HL-60 (cell line): ENCODE measurements at places on chromosomes 3 and 15.

GRCh38 chr15:42138411-42138810 lies 18.0 kb downstream of the PLA2G4F start:
- DNase-seq, result no peak

GRCh38 chr3:186544281-186544680 lies at the start of gene CRYGS:
CRYGS (minus strand) TSS chr3:186544380; CDS start chr3:186544326, 54 bp downstream.
- DNase-seq, result no peak

- no peak for DNase-seq
These were observed 1157.2 kb downstream of the ROBO1 start for GRCh38 chr3:78610462-78611125.

GRCh38 chr15:66707310-66708082 lies 5.5 kb downstream of the SMAD6 start:
- DNase-seq, result no peak

DNA sequence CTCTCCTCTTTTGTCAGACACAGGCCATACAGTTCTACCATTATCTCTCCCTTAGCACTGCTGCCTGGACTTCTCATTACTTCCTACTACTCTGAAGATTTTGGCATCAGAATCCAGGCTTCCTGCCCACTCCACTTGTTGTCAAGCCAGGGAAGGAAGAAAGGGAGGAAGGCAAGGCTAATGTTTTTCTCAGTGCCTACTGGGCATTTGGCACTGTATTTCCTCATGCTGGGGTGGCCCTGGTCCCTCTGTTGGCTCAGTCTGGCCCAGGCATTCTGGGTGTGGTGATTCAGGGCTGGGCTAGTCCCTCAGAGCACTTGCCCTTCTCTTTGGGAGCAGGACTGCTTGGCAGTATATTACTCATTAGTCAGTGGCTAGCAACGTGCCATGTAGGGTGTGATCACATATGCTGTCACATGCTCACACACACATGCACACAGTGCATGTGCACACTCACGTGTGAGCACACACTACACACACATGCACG lies 52.9 kb downstream of the BSN start:
- DNase-seq, result no peak

- DNase-seq, result no peak
These were observed 16.4 kb downstream of the NECTIN3 start for GRCh38 chr3:111087924-111088469.

GRCh38 chr15:35244227-35244626 lies 159.1 kb upstream of the NANOGP8 start:
- DNase-seq, result no peak

DNA sequence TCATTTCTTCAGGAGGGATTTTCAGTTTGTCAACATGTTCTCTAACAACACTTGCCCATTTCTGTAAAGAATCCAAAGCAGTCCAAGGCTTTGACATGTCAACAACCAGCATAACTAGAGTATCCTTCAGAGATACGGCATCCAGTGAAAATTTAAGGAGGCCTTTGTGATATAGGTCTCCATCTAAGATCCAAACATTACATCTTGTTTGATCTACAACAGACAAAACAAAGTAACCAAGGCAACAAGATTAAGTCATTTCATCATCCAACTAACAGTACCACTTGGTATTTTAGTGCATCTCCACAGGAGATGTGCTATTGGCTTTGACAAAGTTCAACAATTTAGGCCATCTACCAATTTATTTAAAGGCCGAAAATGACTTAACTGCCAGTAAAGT lies 25.8 kb downstream of the DYNC1LI1 start:
- DNase-seq, result no peak

GRCh38 chr3:123299581-123299980 lies 97.8 kb downstream of the SEC22A start:
- no peak for DNase-seq

DNA sequence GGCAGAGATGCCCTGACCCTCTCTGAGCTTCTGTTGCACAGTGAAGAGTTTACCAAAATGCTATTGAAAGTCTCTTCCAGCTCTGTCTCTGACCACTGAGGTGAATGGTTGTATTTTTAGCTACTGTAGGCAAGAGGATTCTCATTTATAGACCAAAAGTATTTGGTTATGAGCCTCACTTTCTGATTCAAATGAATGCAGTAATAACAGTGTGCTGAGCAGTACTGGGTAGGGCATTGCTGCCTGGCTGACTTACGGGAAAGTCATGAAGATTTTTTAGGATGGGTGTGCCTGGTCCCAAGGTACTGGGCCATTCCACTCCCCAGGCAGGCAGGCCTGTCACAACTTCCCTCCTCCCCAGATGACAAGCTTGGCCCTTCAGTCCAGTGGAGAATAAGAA lies 15.5 kb downstream of the PLA1A start:
- DNase-seq, result no peak

GRCh38 chr3:68999605-69000004 lies 13.9 kb downstream of the EOGT start:
- DNase-seq, result no peak
